Naive thymus-derived CD4-positive, alpha-beta T cell (primary cell): ENCODE measurements at places on chromosomes 16 and 17. TPM values are rescaled to one million over a fixed set of nuclear protein-coding genes. Genes with fewer than 3 reads are reported as not detected.

The TP53TG3 gene
- polyA plus RNA-seq = not detected

The MYCBPAP gene
- polyA plus RNA-seq = not detected

The ECI1 gene
- 44.2 TPM for polyA plus RNA-seq

The AOC3 gene
- polyA plus RNA-seq = not detected

The RUNDC3A gene
- polyA plus RNA-seq = not detected

The VMO1 gene
- not detected for polyA plus RNA-seq

The PRRT2 gene
- not detected for polyA plus RNA-seq

- no peaks in the 10 kb centered on the region for H3K27me3 ChIP-seq
- H3K4me3 ChIP-seq = peak within 1 kb of the TSS; percentile 89
- H3K27ac ChIP-seq = peak within 1 kb of the TSS; percentile 80
- H3K4me1 ChIP-seq = peaks cover 5% of the 10 kb centered on the region
- peaks cover 26% of the 10 kb centered on the region for H3K36me3 ChIP-seq
- peak; percentile 50 for DNase-seq
Measured at GRCh38 chr17:51166198-51166986, at the start of gene NME2. NME2 (plus strand) TSS chr17:51166411; CDS start chr17:51166831, 420 bp downstream.

- H3K27me3 ChIP-seq = no peaks in the 10 kb centered on the region
- H3K27ac ChIP-seq = peak overlapping the region; percentile 92
- peaks cover 51% of the 10 kb centered on the region for H3K4me1 ChIP-seq
- H3K4me3 ChIP-seq = peak overlapping the region; percentile 71
- H3K36me3 ChIP-seq = no peaks in the 10 kb centered on the region
Measured at GRCh38 chr16:324451-325334, 27.8 kb downstream of the AXIN1 start.

- no peak overlapping the region for H3K4me3 ChIP-seq
- H3K36me3 ChIP-seq = no peaks in the 10 kb centered on the region
- H3K27me3 ChIP-seq = no peaks in the 10 kb centered on the region
- no peak for DNase-seq
- H3K4me1 ChIP-seq = no peaks in the 10 kb centered on the region
- no peak overlapping the region for H3K27ac ChIP-seq
Measured at GRCh38 chr16:86512301-86512859, 2.1 kb downstream of the FOXF1 start.

DNA sequence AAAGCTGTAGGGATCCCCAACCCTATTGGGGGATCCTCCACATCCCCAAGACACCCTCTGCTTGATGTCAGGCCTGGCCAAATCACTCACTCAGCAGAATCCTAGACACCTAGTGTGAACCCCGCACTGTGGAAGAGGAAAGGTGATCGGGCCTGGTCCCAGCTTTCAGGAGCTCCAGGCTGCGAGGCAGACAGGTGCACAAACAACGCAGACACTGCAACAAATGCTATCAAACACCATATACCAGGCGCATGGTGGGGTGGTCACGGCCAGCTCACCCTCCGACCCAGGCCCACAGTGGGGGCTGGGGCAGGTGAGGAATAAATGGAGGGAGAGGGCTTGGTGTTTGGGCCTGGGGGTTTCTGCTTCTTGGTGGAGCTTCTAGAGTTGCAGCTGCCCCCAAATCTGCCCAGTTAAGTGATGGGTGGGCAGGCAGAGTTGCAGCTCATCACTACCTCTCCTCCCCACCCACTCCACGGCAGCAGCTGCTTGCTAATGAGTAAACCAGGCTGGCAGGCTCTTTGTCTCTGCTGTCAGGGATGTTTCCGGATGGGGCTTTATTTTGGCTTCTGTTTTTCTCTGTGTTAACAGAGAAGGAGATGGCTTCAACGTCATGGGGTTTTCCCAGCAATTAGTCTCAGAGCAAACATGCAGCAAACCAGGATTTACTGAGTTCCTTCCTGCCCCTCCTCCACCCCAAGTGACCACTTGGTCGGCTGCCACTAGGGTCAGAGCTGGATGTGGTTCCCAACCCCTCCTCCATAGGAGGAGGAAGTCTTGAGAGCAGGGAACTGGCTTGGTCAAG, 46.6 kb downstream of the PECAM1 start:
- no peak for DNase-seq

- no peaks in the 10 kb centered on the region for H3K27me3 ChIP-seq
- no peak overlapping the region for H3K27ac ChIP-seq
- no peaks in the 10 kb centered on the region for H3K4me1 ChIP-seq
- H3K36me3 ChIP-seq = no peaks in the 10 kb centered on the region
Measured at GRCh38 chr17:13996748-13997147, 72.6 kb upstream of the COX10 start.

DNA sequence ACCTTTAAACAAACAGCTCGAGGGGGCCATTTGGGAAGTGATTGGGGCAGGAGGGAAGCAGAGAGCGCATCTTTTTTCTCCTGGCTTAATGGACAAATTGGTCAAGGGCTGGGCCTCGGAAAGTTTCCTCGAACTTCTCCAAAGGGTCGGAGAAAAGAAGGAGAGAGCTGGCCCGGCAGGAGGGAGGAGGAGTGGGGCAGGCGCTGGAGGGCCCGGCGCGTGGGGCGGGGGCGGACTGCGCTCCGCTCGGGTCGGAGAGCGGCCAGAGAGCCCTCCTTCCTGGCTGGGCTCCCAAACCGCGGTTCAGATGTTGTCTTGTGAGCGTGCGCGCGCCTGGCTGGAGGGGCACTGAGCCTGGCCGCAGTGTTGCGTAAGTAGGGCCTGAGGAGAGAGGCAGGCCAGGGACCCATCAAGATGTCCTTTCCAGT, 1.2 kb downstream of the MMP2 start:
- H3K4me3 ChIP-seq = no peak overlapping the region
- no peaks in the 10 kb centered on the region for H3K36me3 ChIP-seq
- no peaks in the 10 kb centered on the region for H3K27me3 ChIP-seq
- no peaks in the 10 kb centered on the region for H3K4me1 ChIP-seq
- DNase-seq = no peak
- no peak overlapping the region for H3K27ac ChIP-seq

GRCh38 chr17:45732926-45733505, 51.1 kb upstream of the CRHR1 start:
- H3K4me3 ChIP-seq = no peak overlapping the region
- no peaks in the 10 kb centered on the region for H3K27me3 ChIP-seq
- no peaks in the 10 kb centered on the region for H3K4me1 ChIP-seq
- no peak overlapping the region for H3K27ac ChIP-seq
- DNase-seq = no peak

DNA sequence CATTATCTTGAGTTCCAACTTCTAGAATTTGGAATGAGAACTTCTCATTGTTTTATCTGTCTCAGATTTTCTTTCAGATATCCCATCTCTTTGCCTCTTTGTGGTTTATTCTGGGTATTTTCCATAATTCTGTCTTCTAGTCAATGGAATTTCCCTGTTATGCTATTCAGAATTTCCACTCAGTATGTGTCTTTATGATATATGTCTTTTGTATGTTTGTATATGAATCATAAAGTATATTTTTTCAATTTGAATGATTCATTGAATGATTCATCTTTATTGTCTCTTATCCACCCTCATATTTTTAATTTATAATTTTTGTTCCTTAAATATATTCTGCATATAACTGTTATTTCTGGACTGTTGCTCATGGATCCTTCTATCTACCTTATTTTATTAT, 729.7 kb upstream of the GOT2 start:
- no peak for DNase-seq
- no peaks in the 10 kb centered on the region for H3K27me3 ChIP-seq
- H3K4me3 ChIP-seq = no peak overlapping the region
- no peaks in the 10 kb centered on the region for H3K4me1 ChIP-seq

DNA sequence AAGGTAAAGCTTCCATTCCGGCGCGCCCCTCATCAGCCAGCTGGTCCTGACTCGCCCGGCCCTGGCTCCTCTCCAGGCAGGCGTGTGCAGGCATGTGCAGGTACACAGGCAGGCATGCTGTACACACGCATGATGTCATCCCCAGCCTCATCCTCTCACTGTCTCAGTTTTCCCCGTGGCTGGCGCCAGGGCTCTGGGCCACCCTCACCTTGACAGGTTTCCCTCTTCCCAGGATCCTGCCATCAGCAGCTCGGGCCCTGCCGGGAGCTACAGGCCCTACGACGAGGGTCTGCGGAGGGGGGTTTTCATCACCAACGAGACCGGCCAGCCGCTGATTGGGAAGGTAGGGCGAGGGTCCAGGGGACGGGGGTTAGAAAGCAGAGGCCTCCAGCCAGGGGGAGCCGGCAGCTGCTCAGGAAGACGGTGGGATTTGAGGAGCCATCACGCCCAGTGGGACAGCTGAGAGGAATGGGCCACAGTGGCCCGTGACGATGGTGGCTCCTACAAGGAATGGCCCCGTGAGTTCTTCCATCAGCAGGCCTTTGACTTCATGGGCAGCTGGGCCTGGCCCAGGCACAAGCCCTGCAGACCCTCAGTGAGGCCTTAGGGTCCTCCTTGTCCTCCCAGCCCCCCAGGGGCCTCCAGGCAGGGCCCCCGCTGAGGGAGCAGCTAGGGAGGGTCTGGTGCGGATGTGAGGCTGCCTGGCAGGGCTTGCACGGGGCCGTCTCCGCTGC, 8.5 kb downstream of the GAA start:
- peaks cover 10% of the 10 kb centered on the region for H3K36me3 ChIP-seq
- DNase-seq = no peak
- H3K27ac ChIP-seq = no peak overlapping the region
- no peak overlapping the region for H3K4me3 ChIP-seq
- no peaks in the 10 kb centered on the region for H3K4me1 ChIP-seq

DNA sequence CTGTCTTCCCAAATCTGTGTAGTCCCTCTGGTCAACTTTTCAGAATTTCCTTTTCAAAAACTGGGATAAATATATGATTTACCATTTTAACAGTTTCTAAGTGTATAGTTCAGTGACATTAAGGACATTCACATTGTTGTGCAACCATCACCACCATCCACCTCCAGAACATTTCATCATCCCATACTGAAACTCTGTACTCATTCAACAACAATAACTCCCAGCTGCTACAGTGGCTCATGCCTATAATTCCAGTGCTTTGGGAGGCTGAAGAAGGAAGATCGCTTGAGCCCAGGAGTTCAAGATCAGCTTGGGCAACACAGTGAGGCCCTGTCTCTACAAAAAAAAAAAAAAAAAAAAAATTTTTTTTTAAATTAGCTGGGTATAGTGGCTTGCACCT, 131.0 kb downstream of the AATF start:
- H3K4me1 ChIP-seq = no peaks in the 10 kb centered on the region
- H3K27ac ChIP-seq = no peak overlapping the region
- no peak for DNase-seq
- no peaks in the 10 kb centered on the region for H3K36me3 ChIP-seq
- H3K27me3 ChIP-seq = no peaks in the 10 kb centered on the region

DNA sequence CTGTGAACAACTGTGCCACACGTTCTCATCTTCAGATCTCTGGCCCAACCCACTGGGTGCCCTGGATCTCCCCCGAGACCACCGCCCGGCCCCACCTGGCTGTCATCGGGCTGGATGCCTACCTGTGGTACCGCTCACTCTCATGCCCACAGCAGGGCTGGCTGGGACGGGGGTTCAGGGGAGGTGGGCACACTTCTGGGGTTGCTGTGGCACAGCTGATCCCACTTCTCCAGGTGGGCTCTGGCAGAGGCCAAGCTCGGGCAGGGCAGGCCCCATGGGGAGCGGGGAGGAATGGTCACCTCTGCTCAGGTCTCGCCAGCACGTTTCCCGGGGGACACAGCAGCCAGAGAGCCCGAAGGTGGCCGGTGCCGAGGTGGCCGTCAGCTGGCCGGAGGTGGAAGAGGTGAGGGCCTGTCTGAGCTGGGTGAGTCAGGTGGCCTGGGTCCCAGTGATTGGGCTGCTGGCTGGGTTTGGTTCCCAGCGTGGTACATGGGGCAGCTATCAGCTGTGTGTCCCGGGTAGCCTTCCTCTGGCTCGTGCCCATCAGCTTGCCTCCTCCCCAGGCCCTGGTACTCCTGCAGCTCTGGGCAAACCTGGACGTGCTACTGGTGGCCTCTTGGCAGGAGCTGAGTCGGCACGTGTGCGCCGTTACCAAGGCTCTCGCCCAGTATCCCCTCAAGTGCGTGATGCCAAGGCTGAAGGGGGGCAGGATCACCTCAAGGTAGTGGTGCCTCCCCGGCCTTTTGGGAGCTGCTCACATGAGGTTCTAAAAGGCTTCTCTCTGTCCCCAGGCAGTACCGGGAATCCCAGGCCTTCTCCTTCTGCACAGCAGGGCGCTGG, 2.3 kb upstream of the MRPS34 start:
- H3K36me3 ChIP-seq = no peaks in the 10 kb centered on the region
- peaks cover 13% of the 10 kb centered on the region for H3K4me1 ChIP-seq
- no peak overlapping the region for H3K27ac ChIP-seq
- H3K4me3 ChIP-seq = no peak overlapping the region
- H3K27me3 ChIP-seq = no peaks in the 10 kb centered on the region

GRCh38 chr17:65385726-65386125, 175.7 kb downstream of the AXIN2 start:
- no peak for DNase-seq
- H3K4me1 ChIP-seq = no peaks in the 10 kb centered on the region
- no peaks in the 10 kb centered on the region for H3K36me3 ChIP-seq
- H3K27me3 ChIP-seq = no peaks in the 10 kb centered on the region

DNA sequence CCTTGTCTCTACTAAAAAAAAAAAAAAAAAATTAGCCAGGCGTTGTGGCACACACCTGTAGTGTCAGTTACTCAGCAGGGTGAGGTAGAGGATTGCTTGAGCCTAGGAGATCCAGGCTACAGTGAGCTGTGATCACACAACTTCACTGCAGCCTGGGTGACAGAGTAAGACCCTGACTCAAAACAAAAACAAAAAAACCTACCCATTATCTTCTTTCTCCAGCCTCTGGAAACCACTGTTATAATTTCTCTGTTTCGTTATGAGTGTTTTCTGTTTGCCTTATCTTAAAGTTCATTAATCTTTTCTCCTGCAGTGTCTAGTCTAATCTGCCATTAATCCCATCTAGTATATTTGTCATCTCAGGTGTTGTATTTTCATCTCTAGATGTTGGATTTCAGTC, 18.6 kb upstream of the CLTC start:
- H3K36me3 ChIP-seq = peaks cover 16% of the 10 kb centered on the region
- no peaks in the 10 kb centered on the region for H3K27me3 ChIP-seq
- H3K4me1 ChIP-seq = no peaks in the 10 kb centered on the region
- no peak for DNase-seq

GRCh38 chr17:28783161-28783560, 39.4 kb downstream of the TRAF4 start:
- no peak overlapping the region for H3K27ac ChIP-seq
- DNase-seq = no peak
- H3K36me3 ChIP-seq = no peaks in the 10 kb centered on the region
- no peak overlapping the region for H3K4me3 ChIP-seq
- H3K27me3 ChIP-seq = no peaks in the 10 kb centered on the region

- H3K36me3 ChIP-seq = no peaks in the 10 kb centered on the region
- no peaks in the 10 kb centered on the region for H3K27me3 ChIP-seq
- H3K27ac ChIP-seq = no peak overlapping the region
- DNase-seq = no peak
- no peaks in the 10 kb centered on the region for H3K4me1 ChIP-seq
- no peak overlapping the region for H3K4me3 ChIP-seq
Measured at GRCh38 chr16:48956620-48957019, 325.0 kb downstream of the CBLN1 start.

- no peak for DNase-seq
- H3K27me3 ChIP-seq = no peaks in the 10 kb centered on the region
- no peaks in the 10 kb centered on the region for H3K4me1 ChIP-seq
- no peak overlapping the region for H3K27ac ChIP-seq
Measured at GRCh38 chr17:55530064-55530463, 18.8 kb upstream of the SMIM36 start.

GRCh38 chr16:65118871-65119270, 3.0 kb downstream of the CDH11 start:
- no peak overlapping the region for H3K4me3 ChIP-seq
- no peak overlapping the region for H3K27ac ChIP-seq
- no peaks in the 10 kb centered on the region for H3K27me3 ChIP-seq

- H3K36me3 ChIP-seq = no peaks in the 10 kb centered on the region
- DNase-seq = no peak
- H3K4me1 ChIP-seq = no peaks in the 10 kb centered on the region
- no peaks in the 10 kb centered on the region for H3K27me3 ChIP-seq
Measured at GRCh38 chr17:17506893-17507464, 10.8 kb upstream of the RASD1 start.
